ENCODE measurements at places on chromosomes 16 and 17.

GRCh38 chr17:12671906-12672305, 6.2 kb downstream of the MYOCD start:
- DNase-seq: no peak

DNA sequence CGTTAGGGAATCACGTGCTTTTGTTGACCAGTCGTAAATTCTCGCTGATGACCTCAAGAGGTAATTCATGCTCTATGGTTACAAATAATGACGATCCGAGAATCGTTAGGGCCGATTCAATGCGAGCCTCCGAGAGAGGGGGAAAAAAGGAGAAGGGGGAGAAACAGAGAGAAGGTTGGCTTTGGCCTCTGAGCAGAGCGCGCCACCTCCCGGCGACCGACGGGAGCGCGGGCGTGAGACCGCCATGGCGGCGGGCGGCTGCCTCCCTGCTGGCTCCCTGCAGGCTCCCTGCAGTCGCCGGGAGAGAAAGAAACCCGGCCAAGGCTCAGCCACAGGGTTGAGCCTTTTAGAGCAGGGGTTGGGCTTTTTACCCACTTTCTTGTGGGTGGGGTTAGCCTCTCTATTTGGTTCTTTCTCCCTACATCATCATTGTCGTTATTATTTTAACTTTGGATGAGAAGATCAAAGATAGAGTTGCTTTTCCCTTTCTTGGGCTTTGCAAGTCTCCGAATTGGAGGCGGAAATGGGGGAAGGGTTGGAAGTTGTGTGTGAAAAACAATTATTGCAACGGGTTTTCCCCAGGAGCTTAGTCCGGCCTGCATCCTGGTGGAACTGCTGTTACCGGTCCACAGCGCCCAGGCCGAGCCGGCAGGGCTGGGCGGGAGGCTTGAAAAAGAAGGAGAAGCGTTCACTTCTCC, 410 bp upstream of the HOXB5 start:
- DNase-seq: no peak

GRCh38 chr16:11748404-11749254, 6.0 kb upstream of the TXNDC11 start:
- no peak for DNase-seq

DNA sequence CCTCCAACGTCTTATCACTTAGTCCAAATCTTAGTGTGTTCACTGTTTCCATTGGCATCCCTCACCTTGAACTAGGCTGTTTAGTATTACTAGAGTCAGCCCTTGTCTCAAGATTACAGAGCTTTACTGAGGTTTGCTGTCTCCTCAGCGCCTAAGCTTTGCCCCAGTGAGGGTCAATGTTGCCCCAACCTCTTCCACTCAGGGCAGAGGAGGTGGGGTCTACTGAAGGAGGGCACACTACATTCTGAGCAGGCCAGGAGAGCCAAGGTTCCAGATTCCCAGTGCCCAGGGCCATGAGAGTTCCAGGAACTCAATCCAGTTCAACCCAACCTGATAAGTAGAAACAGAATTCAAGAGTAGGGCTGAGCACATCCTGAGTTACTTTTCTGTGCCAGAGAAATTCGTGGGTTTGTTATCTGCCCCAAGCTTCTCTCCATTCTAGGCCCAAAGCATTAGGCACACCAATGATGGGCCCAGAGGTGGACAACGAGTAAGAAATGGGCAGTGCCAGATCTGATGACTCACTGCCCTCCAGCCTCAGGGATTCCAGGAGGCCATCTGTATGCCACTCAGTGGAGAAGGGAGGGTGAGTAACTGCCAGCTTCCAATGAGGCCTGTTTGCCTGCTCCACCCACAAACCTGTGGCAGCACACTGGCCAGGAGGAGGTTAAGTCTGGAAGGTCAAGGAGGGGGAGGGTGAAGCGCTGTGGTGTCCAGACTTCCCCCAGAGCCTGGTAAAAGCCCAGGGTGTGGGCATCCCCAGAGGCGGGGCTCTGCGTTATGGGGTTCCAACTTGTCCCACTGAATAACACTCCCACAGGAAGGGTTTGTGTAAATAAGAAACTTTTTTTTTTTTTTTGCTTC, 8.2 kb downstream of the TUBG2 start:
- no peak for DNase-seq

GRCh38 chr16:79295746-79296145, 304.8 kb downstream of the MAF start:
- DNase-seq: no peak

GRCh38 chr17:76449126-76449525, 3.8 kb downstream of the UBE2O start:
- no peak for DNase-seq

GRCh38 chr17:16975277-16975651, 3.3 kb upstream of the TNFRSF13B start:
- no peak for DNase-seq

GRCh38 chr17:40417258-40417608, 463 bp downstream of the TOP2A start:
- no peak for DNase-seq

- no peak for DNase-seq
Measured at GRCh38 chr17:63855185-63855584, 12.7 kb upstream of the SMARCD2 start.

GRCh38 chr17:66306446-66306845, 4.0 kb downstream of the PRKCA start:
- DNase-seq: no peak

- DNase-seq: no peak
Measured at GRCh38 chr16:85395207-85395912, 217.8 kb upstream of the GSE1 start.

DNA sequence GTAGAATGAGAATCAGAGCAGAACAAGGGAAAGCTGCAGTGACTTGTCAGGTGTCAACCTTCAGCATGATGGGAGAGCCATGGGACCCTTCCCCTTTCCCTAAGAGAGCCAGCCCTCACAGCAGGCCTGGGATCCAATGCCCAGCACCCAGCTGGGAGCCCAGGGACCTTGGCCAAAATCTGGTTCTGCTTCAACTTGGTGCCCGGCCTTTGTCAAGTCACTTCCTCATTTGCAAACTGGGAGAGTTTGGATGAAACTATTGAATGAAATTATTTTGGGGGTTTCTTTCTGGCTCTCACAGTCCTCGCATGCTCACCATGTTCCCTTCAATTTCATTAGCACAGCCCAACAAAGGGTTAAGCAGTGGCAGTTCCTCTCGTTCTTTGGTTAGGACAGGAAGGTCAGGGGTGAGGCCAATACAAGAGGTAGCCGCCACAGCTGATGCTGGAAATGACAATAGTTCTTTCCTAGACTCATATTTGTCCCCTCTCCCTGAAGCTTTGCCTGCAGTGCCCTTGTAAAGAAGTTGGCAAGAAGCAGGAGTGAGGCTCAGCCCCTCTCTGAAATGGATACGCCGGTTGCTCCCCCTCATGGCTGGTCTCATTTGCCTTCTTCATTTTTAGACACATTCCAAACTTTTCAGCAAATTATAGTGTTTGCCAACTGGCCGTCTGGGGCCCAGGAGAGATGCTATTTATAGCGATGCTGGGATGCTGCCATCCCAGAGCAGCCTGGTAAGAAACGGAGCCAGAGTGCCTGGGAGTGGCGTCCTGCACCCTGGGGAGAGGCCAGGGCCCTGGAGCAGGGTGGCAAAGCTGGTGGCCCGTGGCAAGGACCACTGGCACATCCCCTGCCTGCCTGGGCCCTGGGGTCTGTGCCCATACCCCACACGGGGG, 34.5 kb upstream of the MEOX1 start:
- no peak for DNase-seq

GRCh38 chr17:72723711-72724110, 368.8 kb downstream of the SLC39A11 start:
- no peak for DNase-seq

DNA sequence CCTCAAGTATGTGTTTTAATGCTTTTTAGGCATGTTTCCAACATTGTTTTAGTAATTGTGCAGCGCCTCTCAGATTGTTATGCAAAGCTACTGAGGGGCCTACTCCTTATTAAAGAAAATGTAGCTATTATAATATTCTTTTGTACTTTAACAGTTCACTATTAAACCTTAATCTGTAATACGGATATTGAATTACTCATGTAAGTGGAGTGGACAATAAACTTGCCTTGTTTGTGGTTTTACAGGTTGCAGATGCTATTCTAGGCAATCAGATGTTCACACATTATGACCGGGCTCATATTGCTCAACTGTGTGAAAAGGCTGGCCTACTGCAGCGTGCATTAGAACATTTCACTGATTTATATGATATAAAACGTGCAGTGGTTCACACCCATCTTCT, 41.0 kb downstream of the PTRH2 start:
- no peak for DNase-seq

DNA sequence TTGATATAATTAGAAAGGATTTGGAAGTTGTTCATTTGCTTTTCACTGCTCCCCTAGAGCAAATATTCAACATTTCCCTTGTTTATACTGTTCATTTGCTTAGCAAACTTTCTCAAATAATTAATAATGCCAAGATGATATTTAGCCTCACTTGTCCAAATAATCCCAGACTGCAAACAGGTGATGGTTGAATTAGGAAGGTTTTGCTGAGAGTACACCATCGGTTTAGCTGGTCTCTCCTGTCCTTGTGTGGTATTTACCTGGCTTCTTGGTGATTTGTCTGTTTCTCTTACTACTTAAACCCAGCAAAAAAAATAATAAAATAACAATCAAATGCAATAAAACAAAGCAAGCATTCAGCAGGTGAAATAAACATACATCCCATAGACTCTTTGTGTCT, 6.5 kb downstream of the KATNIP start:
- no peak for DNase-seq

DNA sequence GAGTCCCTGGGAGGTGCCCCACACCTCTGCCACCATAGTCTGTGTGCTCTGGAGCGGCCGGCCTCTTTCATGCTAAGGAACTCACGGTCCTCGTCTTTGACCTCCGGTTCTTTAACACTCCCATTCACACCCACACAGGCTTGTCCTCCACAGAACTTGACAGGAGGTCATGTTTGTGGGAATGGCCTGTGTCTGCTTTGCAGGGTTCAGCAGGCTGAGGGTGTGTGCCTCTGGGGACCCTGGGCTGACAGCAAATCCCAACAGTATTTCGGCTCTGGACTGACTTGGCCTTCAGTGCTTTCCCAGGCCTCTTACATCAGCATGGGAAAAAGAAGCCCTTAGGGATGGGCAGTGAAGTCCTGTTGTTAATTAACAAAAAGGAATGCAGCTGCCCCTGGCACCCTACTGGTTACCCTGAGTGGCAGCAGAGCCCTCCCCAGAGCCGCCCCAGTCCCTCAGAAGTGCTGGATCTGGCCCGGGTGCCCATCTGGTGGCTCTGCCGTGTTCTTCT, 35.4 kb upstream of the ADORA2B start:
- no peak for DNase-seq

GRCh38 chr16:55943267-55943666, 68.1 kb upstream of the CES5A start:
- no peak for DNase-seq

DNA sequence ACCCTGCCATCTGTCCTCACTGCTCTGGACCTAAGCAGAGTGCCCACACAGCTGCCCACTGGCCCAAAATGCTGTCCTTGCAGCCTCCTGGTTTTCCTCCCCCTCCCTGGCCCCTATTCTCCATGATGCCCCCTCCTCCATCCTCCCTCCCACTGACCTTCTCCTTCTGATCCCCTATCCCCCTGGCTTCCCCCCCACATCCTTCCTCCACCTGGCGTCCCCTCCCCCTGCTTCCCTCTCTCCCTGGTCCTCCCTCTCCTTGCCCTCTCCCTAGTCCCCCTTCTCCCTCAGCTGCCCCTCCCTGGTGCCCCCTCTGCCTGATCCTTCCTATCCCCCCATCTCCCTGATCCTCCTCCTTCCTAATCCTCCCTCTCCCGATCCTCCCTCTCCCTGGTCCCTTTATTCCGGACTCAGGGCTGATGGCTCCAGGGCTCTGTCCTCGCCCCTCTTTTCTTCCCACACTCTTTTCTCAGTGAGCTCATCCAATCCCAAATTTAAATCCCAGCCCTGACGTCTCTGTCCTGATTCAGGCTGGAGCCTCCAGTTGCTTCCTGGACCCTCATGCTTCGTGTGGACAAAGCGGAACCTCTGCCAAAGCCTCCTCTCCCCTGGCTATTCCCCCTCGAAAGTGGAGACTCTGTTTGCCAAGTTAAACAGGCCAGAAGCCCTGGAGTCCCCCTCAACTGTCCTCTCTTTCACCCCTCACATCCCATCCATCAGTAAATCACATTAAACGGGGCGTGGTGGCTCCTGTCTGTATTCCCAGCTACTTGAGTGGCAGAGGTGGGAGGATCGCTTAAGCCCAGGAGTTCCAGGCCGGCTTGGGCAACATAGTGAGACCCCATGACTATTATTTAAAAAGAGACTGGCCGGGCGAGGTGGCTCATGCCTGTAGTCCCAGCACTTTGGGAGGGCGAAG, 18.1 kb upstream of the RHBDF2 start:
- DNase-seq: no peak
